ENCODE measurements at places on chromosomes 7 and 10.

DNA sequence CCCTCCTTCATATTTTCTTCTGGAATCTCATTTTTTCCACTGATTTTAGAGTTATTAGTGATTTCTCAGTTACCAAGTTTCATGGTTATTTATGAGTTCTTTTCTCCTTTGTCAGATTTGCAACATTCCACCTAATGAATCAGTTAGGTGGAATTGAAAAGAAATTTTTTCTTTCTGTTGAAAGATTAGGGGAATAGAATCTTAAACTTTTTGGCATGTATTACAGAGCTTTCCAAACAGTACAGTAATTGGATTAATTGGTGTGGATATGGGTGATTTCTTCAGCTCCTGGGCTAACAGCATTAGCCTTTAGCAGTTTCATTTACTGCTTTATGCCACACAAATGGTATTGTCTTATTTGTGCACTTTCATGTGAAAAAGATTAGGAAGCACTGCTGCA, 17.0 kb downstream of the STAM start:
- DNase-seq = no peak

DNA sequence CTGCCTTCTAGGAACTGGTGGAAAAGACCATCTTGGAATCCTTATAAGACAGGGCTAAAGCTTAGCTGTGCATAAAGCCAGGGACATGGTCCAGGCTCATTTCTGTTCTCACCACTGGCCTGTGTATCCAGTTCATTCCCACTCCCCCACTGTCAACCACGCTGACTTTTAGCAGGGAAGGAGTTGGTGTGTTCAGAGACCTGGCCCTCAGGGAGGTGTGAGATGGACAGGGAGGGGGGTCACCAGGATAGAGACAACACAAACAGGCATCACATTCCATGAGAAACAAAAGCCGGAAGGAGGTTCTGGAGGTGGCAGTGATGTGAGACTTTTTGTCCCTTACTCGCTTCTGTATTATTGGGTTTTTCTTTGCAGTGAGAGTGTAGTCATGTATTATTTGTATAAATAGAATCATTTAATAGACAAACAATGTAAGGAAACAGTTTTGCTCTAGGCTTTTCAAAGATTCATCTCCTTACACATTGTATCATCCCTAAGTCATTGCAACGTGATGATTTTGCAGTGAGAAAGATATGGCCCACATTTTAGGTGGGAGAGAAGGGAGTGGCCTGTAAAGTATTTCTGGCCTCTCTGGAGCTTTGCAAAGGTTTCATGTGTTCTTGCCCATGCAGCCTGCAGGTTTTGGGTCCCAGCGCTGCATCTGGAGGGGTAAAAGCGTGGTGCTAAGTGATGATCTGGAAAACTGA, 52.0 kb downstream of the EEPD1 start:
- no peak for DNase-seq

GRCh38 chr7:132557489-132558044, 18.7 kb downstream of the PLXNA4 start:
- DNase-seq = no peak

DNA sequence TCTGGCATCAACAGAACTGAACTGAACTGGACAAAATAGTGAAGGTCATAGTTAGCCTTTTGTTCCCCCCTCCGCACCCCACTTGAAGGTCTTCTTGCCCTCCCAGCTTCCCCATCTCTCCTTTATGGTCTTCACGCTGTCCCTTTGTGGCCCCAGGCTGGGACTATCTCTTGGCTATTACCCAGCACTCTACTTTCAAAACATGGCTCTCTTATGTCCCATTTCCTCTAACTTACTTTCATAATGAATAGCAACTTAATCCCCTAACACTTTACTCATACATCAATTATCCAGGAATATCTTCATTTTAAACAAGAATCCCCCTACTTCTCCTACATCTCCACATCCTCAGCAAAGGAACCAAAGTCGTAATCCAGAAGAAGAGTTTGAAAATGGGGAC, 135.3 kb upstream of the ITGB1 start:
- DNase-seq = no peak

DNA sequence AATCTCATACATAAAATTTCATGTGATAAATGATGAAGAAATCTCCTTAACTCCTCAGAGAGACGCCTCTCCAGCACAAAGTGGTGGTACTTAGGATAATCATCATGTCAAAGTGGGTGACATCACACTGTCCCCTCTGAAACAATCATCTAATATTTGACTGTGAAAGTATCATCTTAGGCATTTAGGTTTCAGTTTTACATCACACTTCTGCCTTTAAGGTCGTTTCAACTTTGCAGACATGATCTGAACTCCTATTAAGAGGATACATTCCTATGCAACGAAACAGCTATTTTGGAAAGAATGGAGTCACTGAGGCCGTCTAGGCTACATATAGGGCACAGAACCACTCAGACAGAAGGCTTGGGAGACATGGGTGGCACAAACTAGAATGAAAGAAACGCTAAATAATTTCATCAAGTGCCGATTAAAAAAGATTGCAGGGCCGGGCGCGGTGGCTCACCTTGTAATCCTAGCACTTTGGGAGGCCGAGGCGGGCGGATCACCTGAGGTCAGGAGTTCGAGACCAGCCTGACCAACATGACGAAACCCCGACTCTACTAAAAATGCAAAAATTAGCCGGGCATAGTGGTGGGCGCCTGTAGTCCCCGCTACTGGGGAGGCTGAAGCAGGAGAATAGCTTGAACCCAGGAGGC, 2.0 kb downstream of the VOPP1 start:
- no peak for DNase-seq

DNA sequence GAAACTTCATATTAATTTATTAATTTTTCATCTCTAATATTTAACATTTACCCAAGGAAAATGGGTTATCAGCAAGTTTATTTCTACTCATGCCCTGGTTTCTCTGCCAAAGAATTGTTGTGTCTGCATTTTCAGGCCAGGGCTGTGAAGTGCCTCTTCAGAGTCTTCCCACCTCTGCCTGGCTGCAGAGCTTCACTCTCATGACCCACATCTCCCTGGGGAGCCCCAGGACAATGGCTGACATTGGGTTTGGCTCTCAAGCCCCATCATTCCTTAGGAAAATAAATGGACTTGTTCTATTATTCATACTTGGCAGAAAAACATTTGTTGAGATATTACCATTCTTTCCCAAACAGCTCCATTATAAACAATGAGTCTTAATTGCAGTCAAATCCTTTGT, 30.3 kb downstream of the CACNA2D1 start:
- DNase-seq = no peak

DNA sequence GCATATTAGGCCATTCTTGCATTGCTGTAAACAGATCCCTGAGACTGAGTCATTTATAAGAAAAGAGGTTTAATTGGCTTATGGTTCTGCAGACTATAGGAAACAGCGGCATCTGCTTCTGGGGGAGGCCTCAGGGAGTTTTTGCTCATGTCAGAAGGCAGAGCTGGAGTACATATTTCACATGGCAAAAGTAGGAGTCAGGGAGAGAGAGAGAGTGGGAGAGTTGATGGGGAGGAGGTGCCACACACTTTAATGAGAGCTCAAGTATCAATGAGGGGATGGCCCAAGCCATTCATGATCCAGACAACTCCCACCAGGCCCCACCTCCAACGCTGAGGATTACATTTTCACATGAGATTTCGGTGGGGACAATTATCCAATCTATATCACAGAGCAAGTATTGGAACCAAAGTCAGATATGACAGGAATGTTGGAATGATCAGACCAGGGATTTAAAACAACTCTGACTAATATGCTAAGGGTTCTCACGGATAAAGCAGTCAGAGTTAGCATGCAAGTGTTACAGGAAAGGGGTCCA, 795.3 kb upstream of the CELF2 start:
- no peak for DNase-seq

GRCh38 chr7:103937680-103938079, 51.8 kb downstream of the RELN start:
- no peak for DNase-seq

DNA sequence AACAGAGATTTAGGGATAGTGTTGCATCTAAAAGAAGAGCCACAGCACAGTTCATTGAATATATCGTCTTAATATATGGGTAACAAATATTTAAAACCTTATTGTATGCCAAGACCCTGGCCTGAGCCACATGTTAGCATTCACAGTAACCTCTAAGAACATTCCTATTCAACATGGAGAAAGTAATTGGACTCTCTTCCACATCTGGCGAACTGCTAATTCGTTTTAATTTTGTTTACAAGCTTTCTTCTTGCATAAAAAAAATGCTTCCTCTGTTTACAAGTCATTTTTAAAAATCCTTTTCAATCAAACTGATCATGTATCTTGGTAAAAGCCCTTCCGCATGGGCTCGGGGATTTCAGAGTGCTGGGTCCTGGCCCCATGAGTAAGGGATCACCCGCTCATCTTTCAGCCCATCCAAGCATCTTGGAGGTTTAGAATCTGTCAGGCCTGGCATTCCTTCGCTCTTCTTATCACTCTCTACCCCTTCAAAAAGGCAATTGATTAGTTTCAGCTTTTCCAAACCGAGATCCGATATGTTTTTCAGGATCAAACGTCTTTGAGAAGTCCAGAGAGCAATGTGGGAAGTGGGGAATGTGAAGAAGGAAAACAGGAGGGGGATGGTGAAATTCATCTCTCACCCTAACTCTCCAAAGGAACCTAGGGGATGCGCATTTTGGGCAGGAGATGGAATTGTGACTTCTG, 7.3 kb downstream of the TWIST1 start:
- no peak for DNase-seq

DNA sequence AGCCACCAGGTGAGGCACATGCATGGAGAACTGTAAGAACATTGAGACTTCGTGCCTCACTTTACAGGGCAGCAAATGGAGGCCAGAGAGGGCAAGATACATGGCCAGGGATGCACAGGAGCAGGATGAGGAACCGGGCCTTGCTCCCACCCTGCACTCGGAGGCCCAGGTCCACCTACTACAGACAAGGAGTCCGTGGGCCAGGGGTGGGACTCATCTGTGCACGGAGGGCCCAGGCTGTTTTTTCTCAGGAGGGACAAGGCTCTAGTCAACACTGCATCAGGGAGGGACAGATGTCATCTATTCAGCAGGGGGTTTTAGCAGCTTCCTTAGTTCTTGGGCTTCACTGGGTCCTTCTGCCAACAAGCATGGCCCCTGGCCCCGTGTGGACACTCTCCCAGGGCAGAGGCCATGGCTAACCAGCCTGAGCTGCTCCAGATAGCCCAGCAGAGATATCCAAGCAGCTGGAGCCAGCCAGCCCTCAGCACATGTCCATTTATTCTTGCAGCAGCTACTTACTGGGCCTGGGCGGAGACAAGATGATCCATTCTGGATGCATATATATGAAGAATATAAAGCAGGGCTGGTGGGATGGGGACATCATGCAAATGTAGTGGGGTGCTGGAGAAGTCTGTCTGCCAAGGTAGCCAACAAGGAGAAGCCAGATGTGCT, 134.5 kb upstream of the RET start:
- DNase-seq = no peak

- no peak for DNase-seq
Observed at GRCh38 chr7:148478551-148478950, 112.0 kb upstream of the C7orf33 start.

DNA sequence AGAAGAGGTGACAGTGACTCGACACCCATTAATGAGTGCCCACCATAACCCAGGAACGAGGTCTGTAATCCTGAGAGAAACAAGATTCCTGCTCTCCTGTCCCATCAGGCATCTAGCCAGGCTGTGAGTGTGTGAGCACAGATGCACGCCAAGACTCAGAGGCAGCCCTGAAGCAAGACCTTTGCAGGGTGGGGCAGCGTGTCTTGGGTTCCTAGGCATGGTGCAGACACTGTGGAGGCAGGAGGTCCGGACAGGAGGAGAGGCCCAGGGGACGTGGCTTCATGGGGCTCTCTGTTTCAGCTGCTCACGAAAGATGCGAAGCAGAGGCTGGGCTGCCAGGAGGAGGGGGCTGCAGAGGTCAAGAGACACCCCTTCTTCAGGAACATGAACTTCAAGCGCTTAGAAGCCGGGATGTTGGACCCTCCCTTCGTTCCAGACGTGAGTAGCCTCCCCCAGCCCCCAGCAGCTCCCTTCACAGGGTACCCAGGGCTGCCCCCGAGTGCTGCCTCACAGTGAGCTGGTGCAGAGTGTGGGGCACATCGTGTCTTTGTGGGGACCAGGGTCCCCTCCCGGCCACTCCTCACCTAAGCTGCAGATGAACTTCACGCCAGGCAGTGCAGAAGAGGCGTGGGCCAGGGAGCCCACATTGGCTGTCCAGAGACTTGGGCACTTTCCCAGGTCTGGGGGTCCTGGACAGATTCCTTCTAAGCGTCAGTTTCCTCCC, 94.5 kb downstream of the RGS10 start:
- no peak for DNase-seq

GRCh38 chr7:106009503-106010226, 46.6 kb downstream of the CDHR3 start:
- peak; percentile 98 for DNase-seq

DNA sequence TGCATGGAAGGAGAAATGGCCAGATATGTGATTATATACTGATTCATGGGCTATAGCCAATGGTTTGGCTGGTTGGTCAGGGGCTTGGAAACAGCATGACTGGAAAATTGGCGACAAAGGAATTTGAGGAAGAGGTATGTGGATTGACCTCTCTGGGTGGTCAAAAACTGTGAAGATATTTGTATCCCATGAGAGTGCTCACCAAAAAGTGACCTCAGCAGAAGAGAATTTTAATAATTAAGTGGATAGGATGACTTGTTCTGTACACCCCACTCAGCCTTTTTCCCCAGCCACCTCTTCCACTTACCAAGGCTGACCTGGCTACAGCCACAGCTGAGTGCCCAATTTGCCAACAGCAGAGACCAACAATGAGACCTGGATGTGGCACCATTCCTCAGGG, 146.7 kb downstream of the GPR37 start:
- no peak for DNase-seq

GRCh38 chr10:375815-376505, 240.7 kb downstream of the ZMYND11 start:
- DNase-seq = no peak

DNA sequence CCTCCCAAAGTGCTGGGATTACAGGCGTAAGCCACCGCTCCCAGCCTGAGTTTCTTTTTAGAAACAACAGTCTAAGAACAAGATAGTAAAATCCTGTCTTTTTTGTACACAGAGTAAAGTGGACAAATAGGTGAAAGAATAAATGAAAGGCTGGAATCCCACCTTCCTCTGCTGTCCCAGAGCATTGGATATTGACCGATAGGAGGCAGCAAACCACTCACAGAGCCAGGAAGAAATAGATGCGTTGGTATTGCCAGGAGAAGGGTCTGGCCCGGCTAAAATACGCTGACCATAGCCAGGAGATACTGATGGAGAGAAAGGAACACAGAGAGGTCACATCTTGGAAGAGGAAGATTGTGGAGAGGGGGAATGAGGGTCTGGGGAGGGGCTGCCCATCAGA, 11.4 kb upstream of the ZNF12 start:
- DNase-seq = no peak

DNA sequence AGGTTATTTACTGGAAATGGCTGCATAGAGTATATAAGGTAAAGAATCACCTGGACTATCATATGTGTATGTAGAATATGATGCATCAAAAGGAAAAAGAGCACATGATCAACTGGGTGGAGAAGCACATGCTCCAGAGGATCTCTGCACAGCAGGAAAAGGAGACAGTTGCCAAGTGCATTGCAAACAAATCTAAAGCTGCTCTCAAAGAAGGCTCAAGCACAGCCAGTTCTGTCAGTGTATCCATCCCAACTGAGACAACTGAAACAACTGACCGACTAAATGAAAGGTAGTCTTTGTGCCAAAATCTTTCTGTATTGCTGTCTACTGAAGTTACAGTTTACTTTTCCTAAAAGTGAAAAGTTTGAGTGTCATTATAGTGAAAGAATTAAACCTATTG, 83.2 kb upstream of the SGCE start:
- no peak for DNase-seq
